ENCODE measurements at places on chromosomes 16 and 17. TPM values are rescaled to one million over a fixed set of nuclear protein-coding genes. Genes with fewer than 3 reads are reported as not detected.

The NAT9 gene
- 39.2 TPM for total RNA-seq

DNA sequence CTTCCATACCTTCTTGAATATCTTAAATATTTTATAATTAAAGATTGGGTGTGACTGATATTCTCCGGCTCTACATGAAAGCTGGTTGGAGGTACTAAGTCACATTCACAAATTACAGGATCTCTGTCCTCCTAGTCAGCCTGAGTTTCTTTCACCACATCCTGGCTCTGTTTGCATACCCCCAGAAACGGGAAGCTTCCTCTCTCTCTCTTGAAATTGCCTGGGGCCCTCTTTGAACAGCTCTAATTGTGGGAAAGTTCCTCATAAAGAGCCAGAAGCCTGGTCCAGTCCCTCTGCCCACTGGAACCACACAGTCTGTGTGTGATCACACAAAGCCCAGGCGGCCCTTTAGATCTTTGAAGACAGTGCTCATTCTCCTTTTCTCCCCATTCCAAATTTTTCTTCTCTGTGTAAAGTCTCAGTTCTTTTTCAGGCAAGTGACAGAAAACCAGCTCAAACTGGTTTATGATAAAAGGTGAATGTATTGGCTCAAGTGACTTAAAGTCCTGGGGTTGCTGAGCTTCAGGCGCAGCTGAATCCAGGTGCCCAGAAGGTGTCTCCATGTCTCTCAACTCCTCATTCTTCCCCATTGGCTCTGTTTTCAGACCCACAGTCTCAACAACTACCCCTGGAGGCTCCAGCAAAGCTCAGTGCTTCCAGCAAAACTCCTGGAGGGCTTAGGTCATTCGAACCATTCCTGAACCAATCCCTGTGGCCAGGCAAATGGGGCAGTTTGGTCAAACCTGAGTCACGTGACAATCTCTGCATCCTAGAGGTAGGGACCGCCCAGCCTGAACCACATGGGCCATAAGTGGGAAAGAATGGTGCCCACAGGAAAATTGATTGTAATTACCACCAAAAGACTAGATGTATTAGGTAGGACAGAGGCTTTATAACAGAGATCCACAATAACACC, 8.5 kb upstream of the RAI1 start:
- no peak for ATAC-seq

- ATAC-seq, result no peak
Measured at GRCh38 chr16:60064026-60064425, 1329.9 kb upstream of the GOT2 start.

GRCh38 chr16:10870137-10870776, 6.7 kb upstream of the CIITA start:
- ATAC-seq, result peak; percentile 51
